ENCODE measurements at places on chromosomes 7 and 10.

- DNase-seq, result no peak
These were observed 659.3 kb downstream of the XPNPEP1 start for GRCh38 chr10:109264004-109264403.

GRCh38 chr7:94655126-94655847, 646 bp downstream of the SGCE start:
- DNase-seq, result no peak

GRCh38 chr7:50615519-50616080, 50.4 kb upstream of the DDC start:
- DNase-seq, result no peak

DNA sequence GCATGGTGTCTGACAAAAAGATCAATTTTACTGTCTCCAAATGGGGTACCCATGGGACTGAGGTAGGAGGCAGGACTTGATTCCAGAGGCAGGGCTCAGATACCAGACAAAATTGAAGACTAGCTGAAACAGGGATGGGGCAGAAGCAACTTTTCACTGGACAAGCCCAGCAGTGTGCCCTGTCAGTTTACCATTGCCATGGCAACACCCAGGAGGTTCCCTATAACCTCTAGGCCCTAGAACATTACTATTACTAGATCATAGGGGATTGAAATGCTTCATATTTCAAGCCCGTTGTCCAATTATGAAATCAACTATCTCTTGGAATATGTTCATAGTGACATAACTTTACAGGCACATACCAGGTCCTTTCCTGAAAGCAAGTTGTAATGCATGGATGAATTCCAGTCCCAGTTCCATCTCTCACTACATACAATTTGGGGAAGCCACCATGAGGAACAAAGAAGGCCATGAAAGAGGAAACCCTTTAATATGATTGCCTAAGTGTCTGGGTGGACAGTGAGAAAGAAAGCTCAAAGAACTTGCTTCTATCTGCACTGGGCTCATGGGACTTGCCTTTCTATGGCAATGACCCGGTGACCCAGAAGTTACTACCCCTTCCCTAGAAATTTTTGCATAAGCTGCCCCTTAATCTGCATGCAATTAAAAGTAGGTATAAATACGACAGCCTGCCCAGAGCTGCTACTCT, 557.9 kb downstream of the KCNMA1 start:
- DNase-seq, result no peak

- no peak for DNase-seq
These were observed 2.4 kb downstream of the ALOX5 start for GRCh38 chr10:45376371-45376801.

DNA sequence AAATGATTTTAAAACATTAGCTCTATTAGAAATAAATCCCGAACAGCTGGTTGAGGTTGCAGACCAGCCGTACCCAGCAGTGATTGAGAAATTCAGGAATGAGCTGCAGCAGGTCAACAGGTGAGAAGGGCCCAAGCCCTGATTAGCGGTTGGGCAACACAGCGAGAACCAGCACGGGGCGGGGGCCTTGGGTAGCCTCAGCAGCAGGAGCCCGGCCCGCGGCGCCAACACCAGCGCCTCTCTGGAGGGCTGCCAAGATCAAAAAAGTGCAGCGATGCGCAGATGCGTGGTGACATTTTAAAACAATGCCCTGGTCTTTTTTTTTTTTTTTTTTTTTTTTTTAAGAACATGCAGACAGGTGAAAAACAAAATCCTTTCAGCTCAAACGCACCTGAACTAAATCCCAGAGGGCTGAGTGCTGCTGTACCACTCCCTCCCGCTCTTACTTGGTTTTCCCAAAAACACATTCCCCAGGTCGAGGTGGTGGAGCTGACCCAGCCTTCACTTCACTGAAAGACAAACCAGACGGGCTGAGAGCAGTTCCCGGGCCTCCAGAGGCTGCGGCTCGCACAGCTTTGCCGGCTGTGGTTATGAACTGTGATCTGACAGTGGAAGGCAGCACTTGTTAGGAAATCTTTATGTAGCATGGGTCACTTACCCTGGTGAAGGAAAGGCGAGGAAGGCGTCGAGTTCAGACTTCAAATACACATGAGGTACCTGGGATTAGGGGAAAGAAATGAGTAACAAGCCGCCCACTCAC, 579.4 kb downstream of the SDK1 start:
- no peak for DNase-seq

DNA sequence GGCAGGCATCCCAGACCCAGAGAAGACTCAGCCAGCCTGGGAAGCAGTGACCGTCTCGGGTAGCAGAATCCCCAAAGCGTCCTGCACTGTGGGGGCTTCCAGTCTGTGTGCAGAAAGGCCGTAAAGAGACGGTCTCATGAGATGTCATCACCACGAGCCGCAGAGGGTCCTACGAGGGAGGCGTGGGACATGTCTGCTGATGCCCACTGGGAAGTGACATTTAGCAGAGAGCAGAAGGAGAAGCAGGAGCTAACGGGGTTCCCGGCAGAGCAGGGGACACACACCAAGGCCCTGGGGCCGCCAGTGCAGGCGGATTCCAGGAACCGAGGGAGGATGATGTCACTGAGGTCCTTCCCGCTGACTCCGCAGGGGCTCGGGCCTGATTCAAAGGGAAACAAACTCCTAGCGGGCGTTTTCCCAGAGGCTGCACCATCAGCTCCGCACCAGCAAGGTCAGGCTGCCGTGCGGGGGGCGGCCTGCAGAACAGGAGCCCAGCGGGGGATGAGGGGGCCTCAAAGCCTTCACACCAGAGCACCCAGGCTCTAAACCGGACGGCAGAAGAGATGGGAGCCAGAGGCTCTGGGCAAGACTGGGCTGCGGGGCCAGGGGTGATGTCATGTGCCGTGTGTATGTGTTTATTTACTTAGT, 85.4 kb upstream of the PDGFA start:
- DNase-seq, result peak; percentile 45

DNA sequence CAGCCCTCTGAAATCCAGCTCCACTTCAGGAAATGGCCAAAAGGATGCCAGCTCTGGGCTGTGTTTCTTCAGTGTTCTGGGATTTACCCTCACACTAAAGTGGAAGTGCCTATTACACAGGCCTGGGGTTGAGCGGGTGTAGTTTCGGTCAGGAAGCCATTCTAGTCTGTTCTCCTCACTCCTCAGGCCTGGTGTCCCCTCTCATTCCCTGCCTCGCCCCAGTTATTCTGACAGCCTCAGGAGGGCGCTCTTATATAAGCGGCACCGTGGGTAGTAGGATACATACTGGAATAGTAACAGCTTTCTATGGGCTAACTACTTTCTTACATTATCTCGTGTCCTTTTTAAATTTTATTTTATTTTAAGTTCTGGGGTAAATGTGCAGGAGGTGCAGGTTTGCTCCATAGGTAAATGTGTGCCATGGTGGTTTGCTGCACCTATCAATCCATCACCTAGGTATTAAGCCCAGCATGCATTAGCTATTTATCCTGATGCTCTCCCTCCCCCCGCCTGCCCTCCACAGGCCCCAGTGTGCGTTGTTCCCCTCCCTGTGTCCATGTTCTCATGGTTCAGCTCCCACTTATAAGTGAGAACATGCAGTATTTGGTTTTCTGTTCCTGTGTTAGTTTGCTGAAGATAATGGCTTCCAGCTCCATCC, 12.2 kb upstream of the LGI1 start:
- DNase-seq, result no peak

- no peak for DNase-seq
These were observed 6.3 kb downstream of the IQCE start for GRCh38 chr7:2564970-2565540.

GRCh38 chr10:19817231-19817933, 1.1 kb downstream of the PLXDC2 start:
- DNase-seq, result no peak

GRCh38 chr10:91389636-91390512, 20.3 kb upstream of the HECTD2 start:
- DNase-seq, result no peak

DNA sequence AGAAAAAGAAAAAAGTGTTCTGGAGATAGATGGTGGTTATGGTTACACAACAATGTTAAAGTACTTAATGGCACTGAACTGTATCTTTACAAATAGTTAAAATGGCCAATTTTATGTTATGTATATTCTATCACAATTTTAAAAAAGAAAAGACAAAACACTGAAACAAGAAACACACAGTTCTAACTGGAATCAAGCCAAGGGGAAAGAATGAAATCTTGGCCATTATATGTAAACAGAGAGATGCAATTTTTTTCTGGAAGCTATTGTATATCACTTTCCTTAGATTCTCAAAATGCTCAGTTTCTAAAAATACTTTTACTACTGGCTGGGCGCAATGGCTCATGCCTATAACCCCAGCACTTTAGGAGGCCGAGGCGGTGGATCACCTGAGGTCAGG, 4.1 kb downstream of the COA1 start:
- no peak for DNase-seq

GRCh38 chr7:14834883-14835282, 67.7 kb downstream of the DGKB start:
- DNase-seq, result no peak

- no peak for DNase-seq
These were observed 6.1 kb downstream of the PTPRN2 start for GRCh38 chr7:158581440-158582088.

GRCh38 chr7:16015981-16016380, 329.5 kb upstream of the MEOX2 start:
- DNase-seq, result no peak

- no peak for DNase-seq
These were observed 9.6 kb downstream of the PKD1L1 start for GRCh38 chr7:47938574-47939165.

GRCh38 chr7:151704960-151705635, 171.8 kb downstream of the PRKAG2 start:
- no peak for DNase-seq

- DNase-seq, result no peak
These were observed 25.2 kb downstream of the CTBP2 start for GRCh38 chr10:125134916-125135770.

DNA sequence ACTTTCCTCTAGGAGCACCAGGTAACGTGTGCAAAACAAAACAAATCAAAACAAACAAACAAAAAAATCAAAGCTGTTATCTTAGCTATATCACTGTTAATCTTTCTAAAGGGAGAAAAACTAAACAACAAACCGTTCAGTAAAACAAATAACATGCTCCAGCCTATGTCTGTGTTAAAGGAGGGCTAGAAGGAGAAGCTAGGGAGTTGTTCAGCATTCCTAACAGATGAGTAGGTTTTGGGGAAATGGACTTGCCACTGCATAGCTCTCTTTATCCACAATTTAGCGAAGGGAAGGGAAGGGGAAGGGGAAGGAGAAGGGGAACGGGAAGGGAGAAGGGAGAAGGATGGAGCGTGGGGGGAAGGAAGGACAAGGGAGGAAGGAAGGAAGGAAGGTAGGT, 134.2 kb upstream of the AKR1E2 start:
- DNase-seq, result no peak

- no peak for DNase-seq
These were observed 30.7 kb downstream of the WDR86 start for GRCh38 chr7:151379193-151379520.

DNA sequence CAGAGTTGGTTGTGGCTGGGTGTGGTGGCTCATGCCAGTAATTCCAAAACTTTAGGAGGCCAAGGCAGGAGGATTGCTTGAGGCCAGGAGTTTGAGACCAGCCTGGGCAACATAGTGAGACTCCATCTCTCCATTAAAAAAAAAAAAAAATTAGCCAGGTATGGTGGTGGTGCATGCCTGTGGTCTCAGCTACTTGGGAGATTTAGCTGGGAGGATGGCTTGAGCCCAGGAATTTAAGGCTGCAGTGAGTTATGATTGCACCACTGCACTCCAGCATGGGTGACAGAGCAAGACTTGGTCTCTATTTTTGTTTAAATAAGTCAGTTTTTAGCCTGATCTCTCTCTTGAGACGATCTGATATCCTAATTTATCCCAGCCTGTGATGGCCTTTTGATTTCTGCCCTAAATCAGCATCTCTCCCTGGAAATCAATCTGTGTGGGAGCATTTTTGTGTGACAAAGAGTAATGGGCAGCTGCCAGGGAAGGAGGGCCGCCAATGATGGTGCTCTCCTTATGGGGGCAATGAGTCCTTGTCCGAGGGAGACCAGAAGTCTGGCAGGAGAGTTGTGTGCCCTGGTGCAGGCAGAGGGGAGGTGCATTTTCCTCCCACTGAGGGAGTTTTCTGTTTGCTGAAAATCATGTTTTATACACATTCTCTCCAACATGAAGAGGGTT, 111.0 kb downstream of the NRP1 start:
- no peak for DNase-seq

DNA sequence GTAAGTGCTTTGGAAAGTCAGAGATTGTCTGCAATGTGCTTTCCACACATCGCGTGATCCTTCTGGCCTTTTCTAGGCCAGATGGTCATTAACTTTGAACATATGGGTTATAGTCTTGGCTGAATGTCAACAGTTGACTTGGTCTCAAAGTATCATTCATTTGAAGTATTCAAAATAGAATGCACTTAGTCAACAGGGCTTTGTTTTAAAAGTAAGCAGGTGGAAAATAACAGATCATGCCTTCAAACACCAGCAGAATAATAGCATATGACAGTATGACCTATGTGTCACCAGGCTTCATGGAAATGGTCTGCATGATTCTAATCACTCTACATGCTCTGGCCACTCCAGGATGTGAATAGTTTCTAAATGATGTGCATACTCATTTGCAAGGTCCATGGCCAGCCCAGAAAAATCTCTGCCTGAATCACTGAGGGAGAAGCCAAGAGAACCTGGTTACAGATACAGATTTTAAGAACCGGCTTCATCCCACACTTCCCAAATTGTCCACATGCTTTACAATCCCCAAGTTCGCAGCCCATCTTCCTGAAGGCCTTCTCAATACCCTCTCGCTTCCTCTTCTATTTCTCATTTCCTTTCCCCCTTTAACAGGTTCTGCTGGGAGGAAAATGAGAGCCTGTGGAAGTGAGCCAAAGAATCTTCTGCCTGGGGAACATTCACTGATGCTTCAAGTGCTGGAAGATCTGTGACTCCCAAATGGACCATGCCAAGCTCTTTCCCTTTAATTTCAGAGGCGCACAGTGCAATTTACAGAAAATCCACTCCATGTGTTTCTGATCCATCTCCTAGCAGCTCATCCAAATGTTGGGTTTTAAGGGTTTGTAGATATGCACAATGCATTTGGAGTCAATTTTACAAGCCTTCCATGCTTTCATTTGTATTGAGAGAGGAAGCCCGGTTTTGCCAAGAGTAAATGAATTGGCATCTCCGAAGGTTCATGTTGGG, 122.8 kb upstream of the GDF10 start:
- no peak for DNase-seq

GRCh38 chr10:60652628-60653027, 125.7 kb upstream of the CDK1 start:
- DNase-seq, result no peak

DNA sequence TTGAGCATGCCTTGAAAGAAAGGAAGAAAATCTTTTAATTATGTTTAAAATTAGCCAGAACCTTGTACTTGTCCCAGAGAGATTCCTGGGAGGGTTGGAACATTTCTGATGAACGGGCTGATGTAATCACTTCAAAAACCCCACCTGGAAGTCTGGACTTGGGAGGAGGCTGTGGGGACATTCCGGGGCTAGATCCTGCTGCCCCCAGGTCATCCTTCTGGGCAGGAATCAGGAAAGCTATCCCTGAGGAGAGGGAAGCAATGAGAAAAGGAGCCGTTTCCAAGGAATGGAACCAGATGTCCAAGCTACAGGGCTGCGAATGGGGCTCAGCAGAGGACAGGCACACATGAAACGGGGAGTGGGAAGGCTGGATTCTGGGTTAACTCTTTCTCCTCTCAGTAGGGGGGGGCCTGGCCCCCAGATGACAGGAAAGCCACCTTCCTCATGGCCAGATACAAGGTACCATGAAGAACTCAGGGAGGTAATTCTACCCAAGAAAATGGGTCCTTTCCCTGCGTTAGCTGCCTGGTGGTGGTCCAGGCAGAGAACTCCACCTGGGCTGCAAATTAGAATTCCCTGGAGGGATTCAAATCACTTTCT, 280.1 kb downstream of the TCF7L2 start:
- DNase-seq, result no peak

GRCh38 chr10:114070710-114071109, 27.0 kb downstream of the ADRB1 start:
- no peak for DNase-seq

Measured in stimulated activated CD8-positive, alpha-beta memory T cell treated with anti-CD3 and anti-CD28 coated beads, Interleukin-15, amount 100 ng/mL, for 48 hours (primary cell).